ENCODE measurements at places on chromosomes 12 and 14. TPM values are rescaled to one million over a fixed set of nuclear protein-coding genes. Genes with fewer than 3 reads are reported as not detected.

KLHL33 gene
- total RNA-seq = not detected

KITLG gene
- total RNA-seq = 16.6 TPM

KRT82 gene
- total RNA-seq = not detected

AMN gene
- 0.39 TPM for total RNA-seq

FAIM2 gene
- total RNA-seq = not detected

ZNF384 gene
- 55.4 TPM for total RNA-seq

MAP1LC3B2 gene
- 1.8 TPM for total RNA-seq

TAS2R7 gene
- not detected for total RNA-seq

VPS33A gene
- 18.8 TPM for total RNA-seq

RTRAF gene
- 251 TPM for total RNA-seq

TMPRSS12 gene
- not detected for total RNA-seq

BEGAIN gene
- total RNA-seq = 9.6 TPM
